ENCODE measurements at places on chromosomes 3 and 15.

DNA sequence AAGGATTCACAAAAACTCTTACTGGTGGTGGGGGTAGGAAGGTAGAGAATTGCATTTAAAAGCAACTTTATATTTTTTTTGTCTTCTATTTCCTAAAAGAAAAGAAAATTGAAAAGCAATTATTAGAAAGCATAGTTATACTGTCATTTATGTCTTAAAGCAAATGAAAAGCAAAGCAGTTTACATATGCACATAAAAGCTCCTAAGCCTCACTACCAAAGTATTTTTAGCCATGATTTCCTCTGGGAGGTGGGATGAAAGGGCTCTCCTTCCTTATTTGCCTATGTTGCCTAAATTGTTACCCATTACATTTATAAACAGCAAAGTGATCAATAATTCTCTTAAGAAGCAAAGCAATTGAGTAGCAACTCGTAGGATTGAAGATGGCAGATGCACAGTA lies 7.0 kb downstream of the ZNF445 start:
- no peak for DNase-seq

GRCh38 chr3:43865351-43865750 lies 174.6 kb downstream of the ABHD5 start:
- DNase-seq = no peak

DNA sequence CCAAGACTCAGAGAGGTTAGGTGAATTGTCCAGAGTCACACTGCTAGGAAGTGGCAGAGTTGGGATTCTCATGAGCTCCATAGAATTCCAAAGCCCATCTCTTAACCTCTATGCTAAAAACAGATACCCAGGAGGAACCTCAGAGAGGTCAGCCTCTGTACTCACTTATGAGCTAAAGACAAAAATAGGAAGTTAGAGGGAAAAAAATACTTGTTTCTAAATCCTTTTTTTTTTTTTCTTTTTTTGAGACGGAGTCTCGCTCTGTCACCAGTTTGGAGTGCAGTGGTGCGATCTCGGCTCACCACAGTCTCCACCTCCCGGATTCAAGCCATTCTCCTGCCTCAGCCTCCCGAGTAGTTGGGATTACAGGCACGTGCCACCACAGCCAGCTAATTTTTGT lies 31.4 kb downstream of the FSD2 start:
- no peak for DNase-seq

DNA sequence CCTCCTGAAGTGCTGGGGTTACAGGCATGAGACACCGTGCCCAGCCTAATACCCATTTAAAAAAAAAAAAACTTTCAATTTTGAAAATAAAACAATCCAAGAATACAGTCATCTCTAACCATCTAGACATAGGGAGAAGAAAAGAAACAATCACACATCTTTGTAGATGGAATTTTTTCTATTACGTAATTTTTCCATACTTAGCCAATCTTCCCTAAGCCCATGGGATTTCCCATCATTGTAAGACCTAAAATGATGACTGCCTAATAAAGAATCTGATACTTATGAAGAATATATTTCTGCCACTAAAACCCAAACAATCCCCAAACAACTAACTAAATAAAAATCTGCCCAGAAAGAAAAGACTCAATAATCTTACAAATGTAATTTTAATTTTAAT lies 88.7 kb downstream of the CBLB start:
- no peak for DNase-seq

- no peak for DNase-seq
These were observed 894.2 kb downstream of the ROBO1 start for GRCh38 chr3:78873641-78874040.

- no peak for DNase-seq
These were observed 428.5 kb upstream of the CNTN3 start for GRCh38 chr3:75042941-75043340.

DNA sequence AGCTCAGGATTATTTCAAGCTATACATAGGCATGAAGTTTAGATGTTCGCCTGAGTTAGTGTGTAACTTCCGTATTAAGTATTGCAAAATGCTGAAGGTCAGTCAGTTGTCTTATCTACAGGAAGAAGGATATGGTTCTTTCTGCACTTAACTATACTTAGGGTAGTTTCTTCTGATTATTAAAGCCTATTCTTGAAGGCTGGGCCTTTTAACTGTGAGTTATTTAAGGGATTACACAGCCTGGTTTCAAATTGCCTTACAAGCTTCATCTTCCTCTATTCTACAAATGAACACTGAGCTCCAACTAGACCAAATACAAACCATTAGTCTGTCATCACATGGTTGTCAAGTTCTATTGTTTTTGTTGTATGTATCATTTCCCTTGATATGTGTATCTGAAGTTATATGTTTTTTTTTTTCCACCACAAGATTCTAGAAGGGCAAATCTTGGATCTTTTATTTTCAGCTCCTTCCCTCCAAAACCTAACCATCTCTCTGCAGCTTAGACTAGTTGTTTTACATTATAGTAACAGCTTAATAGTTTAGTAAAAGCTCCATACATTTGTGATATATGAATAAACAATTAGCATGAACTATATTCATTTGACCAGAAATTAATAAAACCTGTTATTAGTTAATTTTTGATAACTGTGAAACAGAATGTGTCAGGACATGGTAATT lies 272.9 kb upstream of the KCNMB2 start:
- no peak for DNase-seq

DNA sequence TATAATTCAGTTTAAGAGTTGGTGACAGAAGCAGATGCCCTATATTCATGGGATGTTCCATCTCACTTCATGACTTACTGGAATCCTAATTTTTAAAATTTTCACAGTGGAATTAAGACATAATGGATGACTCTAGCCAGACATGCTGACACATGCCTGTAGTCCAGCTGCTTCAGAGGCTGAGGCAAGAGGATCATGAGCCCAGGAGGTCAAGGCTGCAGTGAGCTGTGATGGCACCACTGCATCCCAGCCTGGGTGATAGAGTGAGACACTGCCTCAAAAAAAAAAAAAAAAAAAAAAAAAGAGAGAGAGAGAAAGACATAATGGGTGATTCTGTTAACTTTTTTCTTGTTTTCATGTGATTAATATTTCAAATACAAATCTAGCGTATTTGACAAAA lies 123.6 kb downstream of the KLHL25 start:
- no peak for DNase-seq

DNA sequence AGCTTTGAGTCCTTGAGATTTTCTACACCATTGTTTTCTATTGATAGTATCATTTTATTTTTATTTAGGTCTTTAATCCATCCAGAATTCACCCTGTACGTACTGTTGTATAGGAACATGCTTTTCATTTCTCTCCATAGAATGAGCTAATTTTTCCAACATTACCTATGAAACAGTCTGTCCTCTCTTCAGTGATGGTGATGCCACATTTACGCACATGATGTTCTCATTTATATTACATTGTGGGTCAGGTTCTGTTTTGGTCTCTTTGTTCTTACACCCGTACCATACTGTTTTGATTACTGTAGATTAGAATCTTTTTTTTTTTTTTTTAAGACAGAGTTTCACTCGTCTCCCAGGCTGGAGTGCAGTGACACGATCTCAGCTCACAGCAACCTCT lies 17.7 kb upstream of the VWA5B2 start:
- DNase-seq = no peak

DNA sequence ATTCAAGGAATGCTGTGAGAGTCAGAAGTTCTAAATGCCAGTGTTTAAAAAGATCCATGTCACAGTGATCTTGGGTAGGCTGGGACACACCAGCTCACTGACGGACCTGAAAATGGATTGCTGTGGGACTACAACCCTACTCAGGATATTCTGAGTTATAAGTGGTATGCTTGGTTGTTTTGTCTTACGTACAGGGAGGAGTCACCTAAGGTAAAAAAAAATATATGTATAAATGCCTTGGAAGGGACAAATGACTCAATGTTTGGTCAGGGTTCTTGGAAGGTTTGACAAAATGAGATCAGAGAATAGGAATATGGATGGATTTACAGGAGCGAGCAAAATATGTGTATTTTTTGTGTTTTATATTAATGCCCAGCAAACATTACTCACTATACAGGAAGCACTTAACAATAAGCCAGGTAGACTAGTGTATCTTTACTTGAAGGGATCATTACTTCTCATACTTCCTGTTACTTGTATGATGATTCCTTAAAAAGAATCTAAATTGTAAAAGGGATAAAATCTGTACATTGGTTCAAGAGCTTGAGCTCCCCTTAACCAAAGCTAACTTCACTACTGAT lies 767.3 kb downstream of the GBE1 start:
- no peak for DNase-seq

DNA sequence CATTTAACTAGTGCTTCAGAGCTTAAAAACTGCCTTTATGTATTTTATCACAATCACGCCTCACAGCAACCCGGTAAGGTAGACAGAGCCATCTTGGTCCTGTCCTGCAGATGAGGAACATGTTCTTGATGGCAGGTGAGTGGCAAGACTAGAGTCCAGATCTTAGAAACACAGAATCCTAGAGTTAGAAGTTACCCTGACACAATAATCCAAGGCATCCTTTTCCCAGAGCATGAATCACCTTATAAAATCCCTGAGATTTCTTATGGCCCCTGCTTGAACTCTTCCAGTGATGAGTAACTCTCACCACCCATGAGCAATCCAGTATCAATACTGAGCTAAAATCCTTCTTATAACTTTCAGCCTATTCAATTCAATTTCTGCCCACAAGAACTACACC lies 16.9 kb downstream of the POPDC2 start:
- DNase-seq = no peak

- DNase-seq = no peak
These were observed 98.8 kb upstream of the TNFAIP8L3 start for GRCh38 chr15:51193526-51193925.

GRCh38 chr3:122679882-122680474 lies 661 bp upstream of the PARP14 start:
- peak; percentile 48 for DNase-seq

- DNase-seq = no peak
These were observed 380.9 kb upstream of the RARB start for GRCh38 chr3:25046911-25047771.

GRCh38 chr3:43753741-43754715 lies 63.3 kb downstream of the ABHD5 start:
- no peak for DNase-seq

- DNase-seq = no peak
These were observed 999 bp downstream of the ZNF280D start for GRCh38 chr15:56732135-56732885.

GRCh38 chr15:41692049-41692448 lies 31.8 kb downstream of the MGA start:
- no peak for DNase-seq

GRCh38 chr15:70101459-70102113 lies 3.9 kb upstream of the TLE3 start:
- peak; percentile 87 for DNase-seq

DNA sequence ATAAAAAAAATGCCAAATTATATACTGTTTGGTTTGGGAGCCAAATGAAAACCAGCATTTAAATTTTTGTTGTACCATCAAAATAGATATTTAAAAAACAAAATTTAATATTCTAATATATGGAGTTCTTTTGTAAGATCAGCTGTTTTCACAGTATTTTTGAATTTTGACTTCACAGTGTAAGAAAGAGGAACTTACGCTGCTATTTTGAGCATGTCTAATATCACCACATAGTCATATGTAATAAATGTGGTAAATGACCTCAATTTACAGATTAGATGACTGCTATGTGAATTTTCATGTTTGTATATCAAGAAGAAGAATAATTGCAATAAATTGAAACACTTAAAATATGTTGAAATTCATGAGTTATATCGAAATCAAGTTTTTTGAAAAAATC lies 189.6 kb downstream of the ARRDC4 start:
- DNase-seq = no peak

- DNase-seq = peak; percentile 48
These were observed 8.5 kb downstream of the HTR3D start for GRCh38 chr3:184040010-184040409.

DNA sequence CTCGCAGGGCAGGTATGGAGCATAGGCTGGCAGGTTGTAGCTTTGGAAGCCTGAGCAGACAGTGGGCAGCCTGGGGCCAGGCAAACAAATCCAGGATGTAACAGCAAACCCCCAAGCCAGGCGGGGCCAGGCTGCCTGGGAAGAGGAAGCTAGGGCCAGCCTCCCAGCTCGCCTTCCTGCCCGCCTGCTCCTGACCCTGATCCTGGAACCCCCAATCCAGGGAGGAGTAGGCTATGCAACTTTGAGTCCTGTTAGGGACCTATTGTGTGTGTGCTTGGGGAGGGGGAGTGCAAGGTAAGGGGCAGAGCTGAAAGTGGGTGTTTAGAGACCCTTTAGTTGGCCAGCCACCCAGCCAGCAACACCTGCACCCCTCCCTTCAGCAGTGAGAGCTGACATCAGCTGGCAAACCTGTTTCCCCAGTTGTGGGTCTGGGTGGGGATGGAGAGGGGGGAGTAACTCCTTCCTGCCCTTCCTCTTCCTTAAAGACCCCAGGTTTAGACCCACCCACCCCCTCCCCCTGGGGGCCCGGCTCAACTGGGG lies 2.5 kb downstream of the NBEAL2 start:
- no peak for DNase-seq

DNA sequence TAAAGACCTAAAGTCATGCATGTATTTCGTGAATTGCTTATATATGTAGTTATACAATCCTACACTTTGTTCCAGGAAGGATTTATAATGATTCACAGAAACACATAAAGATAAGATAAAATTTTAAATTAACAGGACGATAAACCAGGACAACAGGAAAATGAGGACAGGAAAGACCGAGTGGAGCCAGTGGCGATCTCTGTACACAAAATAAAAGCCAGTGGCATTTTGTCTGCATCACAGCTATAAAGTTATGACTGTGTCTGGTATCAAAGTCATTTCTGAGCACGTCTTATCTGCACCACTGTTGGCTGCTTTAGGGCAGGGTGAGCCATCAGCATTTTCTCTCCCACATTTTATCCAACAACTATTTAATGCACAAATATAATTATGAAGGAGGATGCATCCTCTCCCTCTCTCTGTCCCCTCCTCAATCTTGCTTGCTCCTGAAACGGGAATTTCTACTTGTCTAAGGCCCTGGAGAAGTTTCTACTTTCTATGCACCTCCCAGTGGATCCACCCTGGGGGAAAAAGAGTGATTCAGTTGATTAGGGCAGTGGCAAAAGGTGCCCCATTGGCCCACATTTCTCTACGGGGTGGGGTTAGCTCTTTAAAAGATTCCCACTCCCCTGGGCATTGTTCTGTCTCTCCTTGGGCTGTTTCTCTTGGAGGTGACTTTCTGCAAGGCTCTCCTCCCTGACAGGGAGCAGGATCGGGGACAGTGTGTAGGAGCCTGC lies 159.4 kb upstream of the UBE2E1 start:
- DNase-seq = no peak

GRCh38 chr3:193253986-193254660 lies 13.1 kb downstream of the PLAAT1 start:
- no peak for DNase-seq

DNA sequence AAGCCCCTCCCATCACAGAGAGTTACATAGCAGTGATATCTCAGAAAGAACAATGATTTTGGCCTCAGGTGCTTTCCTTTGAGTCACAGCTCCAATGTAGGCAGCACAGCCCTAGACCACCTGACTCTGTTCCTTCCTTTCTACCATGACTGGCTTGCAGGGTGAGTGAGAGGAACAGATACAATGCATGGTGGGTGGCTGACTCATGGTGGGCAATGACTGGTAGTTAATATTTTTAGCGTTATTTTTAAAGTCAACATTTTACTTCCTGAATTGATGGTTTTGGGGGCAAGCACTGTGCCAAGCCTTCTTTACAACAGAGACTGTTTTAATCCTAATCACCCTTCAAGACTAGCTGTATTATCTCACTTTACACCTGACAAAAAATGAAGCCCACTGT lies 32.8 kb upstream of the ST3GAL6 start:
- DNase-seq = no peak

Data from NCI-H2081 (cell line).